MCF 10A (cell line): ENCODE measurements at places on chromosomes 2 and 18. TPM values are rescaled to one million over a fixed set of nuclear protein-coding genes. Genes with fewer than 3 reads are reported as not detected.

The CFAP53 gene
- 2.2 and 5.0 TPM in 2 replicates for total RNA-seq

The VSNL1 gene
- 1.3 and 2.4 TPM in 2 replicates for total RNA-seq

The RTP5 gene
- total RNA-seq = not detected in 2 replicates

The DOK6 gene
- total RNA-seq = not detected in 2 replicates

The NEU2 gene
- not detected in 2 replicates for total RNA-seq

The MARCO gene
- total RNA-seq = 1.5 and 2.4 TPM in 2 replicates

The GPC1 gene
- total RNA-seq = 36.9 and 38.9 TPM in 2 replicates

The FSIP2 gene
- 0.12 and 0.20 TPM in 2 replicates for total RNA-seq

The UGT1A9 gene
- not detected in 2 replicates for total RNA-seq

The ZNF396 gene
- 1.2 and 2.0 TPM in 2 replicates for total RNA-seq

The ASB18 gene
- total RNA-seq = not detected in 2 replicates

The AOX1 gene
- 54.0 and 76.6 TPM in 2 replicates for total RNA-seq

The CPO gene
- total RNA-seq = not detected in 2 replicates

The CCL20 gene
- 18.0 and 34.4 TPM in 2 replicates for total RNA-seq

The IGFBP2 gene
- 18.3 and 32.0 TPM in 2 replicates for total RNA-seq

The CYTIP gene
- 0.19 TPM in 1 of 2 replicates, not detected in the other for total RNA-seq

The LBX2 gene
- total RNA-seq = not detected in 2 replicates

The MYO5B gene
- total RNA-seq = 25.9 and 26.7 TPM in 2 replicates

The STAT4 gene
- 0.83 and 1.4 TPM in 2 replicates for total RNA-seq

The LRP2 gene
- 0.02 and 0.07 TPM in 2 replicates for total RNA-seq

The SLC14A1 gene
- total RNA-seq = not detected in 2 replicates

The LYPD6B gene
- 0.37 TPM in 2 replicates for total RNA-seq

The BMP10 gene
- not detected in 2 replicates for total RNA-seq

The PLA2R1 gene
- total RNA-seq = 7.5 and 8.4 TPM in 2 replicates

The NUP35 gene
- 19.2 and 21.4 TPM in 2 replicates for total RNA-seq

The RNF152 gene
- 1.7 and 2.9 TPM in 2 replicates for total RNA-seq

The ALK gene
- total RNA-seq = 0.07 TPM in 1 of 2 replicates, not detected in the other

The HS6ST1 gene
- 9.6 and 11.4 TPM in 2 replicates for total RNA-seq

The LYPD6 gene
- total RNA-seq = 2.0 and 3.2 TPM in 2 replicates

The LINC00305 gene
- not detected in 2 replicates for total RNA-seq

The PAX3 gene
- not detected in 2 replicates for total RNA-seq

The CRACDL gene
- 12.9 and 13.0 TPM in 2 replicates for total RNA-seq

The DPP4 gene
- not detected in 2 replicates for total RNA-seq

The ERFE gene
- 14.5 and 18.1 TPM in 2 replicates for total RNA-seq

The UGT1A5 gene
- total RNA-seq = not detected in 2 replicates

The ALKAL2 gene
- total RNA-seq = not detected in 2 replicates

The IL1B gene
- 5.4 and 5.5 TPM in 2 replicates for total RNA-seq

The ICOS gene
- total RNA-seq = not detected in 2 replicates

The BOLL gene
- not detected in 2 replicates for total RNA-seq

The ANKMY1 gene
- total RNA-seq = 19.5 and 22.2 TPM in 2 replicates

The UGT1A3 gene
- not detected in 2 replicates for total RNA-seq
